GM23248 (cell line): ENCODE measurements at places on chromosomes 1 and 21. TPM values are rescaled to one million over a fixed set of nuclear protein-coding genes. Genes with fewer than 3 reads are reported as not detected.

The LIX1L gene
- 18.3 TPM in 2 replicates for polyA plus RNA-seq

The NBPF3 gene
- 7.5 and 8.9 TPM in 2 replicates for polyA plus RNA-seq

The BRDT gene
- not detected in 2 replicates for polyA plus RNA-seq

The GUCA2B gene
- polyA plus RNA-seq, result not detected in 2 replicates

DNA sequence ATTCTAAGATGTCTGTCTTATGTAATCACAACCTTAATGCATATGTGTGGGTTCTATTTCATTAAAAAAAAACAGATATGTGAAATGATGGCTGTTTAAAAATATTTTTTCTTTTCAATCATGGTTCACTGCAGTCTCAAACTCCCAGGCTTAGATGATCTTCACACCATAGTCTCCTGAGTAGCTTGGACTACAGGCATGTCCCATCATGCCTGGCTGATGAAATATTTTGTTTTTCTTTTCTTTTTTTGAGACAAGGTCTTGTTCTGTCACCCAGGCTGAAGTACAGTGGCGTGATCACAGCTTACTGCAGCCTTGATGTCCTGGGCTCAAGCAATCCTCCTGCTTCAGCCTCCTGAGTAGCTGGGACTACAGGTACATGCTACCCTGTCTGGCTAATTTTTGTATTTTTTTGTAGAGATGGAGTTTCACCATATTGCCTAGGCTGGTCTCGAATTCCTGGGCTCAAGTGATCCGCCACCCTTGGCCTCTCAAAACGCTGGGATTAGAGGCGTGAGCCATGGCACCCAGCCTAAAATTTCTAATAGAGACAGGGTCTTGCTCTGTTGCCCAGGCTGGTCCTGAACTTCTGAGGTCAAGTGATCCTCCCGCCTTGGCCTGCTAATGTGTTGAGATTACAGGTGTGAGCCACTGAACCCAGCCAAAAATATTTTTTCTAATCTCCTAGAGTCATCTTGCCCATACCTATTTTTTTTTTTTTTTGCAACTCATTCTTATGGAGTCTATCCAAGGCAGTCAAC, 67.6 kb downstream of the GIPC2 start:
- H3K27ac ChIP-seq, result no peak overlapping the region
- no peak overlapping the region for H3K4me3 ChIP-seq
- H3K27me3 ChIP-seq, result no peaks in the 10 kb centered on the region
- no peak for DNase-seq
- H3K4me1 ChIP-seq, result 0 out of 2 replicates have a peak, but pooled peaks cover 5% of the 10 kb centered on the region

GRCh38 chr21:41628256-41628655, 120.3 kb upstream of the TMPRSS2 start:
- H3K27ac ChIP-seq, result no peak overlapping the region
- H3K4me1 ChIP-seq, result peaks cover 30% of the 10 kb centered on the region
- no peak for DNase-seq
- no peak overlapping the region for H3K4me3 ChIP-seq

DNA sequence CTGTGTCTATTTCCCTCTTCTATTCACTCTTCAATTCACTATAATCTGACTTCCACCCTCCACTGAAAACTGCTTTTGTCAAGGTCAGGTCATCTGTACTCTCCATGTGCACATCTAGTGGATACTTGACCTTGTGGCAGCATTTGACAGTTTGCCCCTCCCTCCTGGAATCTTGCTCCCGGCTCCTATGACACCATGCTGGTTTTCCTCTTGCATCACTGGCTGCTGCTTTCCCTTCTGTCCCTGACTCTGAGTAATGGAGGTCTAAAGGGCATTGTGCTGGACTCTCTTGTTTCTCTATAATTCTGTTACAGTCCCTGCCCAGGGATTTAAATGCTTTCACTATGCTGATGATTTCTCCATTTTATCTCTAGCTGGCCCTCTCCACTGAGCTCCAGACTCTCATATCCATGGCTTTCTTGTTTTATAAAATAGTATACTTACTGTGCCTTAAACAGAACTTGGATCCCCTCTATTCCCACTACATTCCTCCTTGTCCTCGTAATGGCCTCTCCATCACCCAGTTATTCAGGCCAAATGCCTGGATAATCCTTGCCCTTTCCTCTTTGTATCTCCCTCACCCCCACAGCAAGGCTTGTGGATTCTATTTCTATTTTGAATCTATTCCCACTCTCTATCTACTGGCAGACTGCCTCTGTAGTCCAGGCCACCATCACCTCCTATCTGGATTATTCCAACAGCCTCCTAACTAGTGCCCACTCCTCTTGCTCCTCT, 36.8 kb upstream of the PODN start:
- H3K27ac ChIP-seq, result peak overlapping the region; percentile 65
- peak; percentile 88 for DNase-seq
- H3K36me3 ChIP-seq, result 0 out of 2 replicates have a peak, but pooled peaks cover 11% of the 10 kb centered on the region
- H3K27me3 ChIP-seq, result no peaks in the 10 kb centered on the region
- peaks cover 17% of the 10 kb centered on the region for H3K4me1 ChIP-seq

GRCh38 chr1:51088474-51088873, 13.6 kb upstream of the C1orf185 start:
- H3K4me1 ChIP-seq, result no peaks in the 10 kb centered on the region
- H3K27ac ChIP-seq, result no peak overlapping the region
- H3K36me3 ChIP-seq, result no peaks in the 10 kb centered on the region
- peak; percentile 27 for DNase-seq
- H3K4me3 ChIP-seq, result no peak overlapping the region
- H3K27me3 ChIP-seq, result peaks cover 14% of the 10 kb centered on the region; the same call in 1 of the 2 replicates

DNA sequence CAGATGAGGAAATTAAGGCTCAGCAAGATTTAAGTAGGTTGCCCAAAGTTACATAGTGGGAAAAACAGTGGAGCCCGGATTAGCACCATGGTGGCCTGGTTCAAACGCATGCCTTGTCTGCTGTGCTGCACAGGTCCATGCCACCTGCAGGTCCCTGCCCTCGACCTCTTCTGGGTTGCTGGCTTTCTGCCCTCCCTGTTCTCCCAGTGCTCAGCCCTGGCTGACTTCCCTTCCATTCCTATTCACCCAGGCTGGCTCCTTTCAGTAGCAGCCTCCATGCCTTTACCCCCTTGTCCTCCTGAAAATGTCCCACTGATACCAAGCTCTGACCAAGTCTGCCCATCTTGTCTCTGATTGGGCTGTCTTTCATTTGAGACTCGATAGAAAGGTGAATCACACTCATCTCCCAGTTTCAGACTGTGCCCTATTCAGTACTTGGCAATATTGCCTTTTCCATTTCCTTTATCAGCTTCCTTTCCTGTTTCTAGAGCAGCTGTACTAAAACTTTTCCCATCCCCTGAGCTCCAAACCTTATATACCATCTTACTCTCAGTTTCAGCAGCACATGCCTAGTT, 75.8 kb downstream of the ST3GAL3 start:
- no peaks in the 10 kb centered on the region for H3K27me3 ChIP-seq
- peaks cover 24% of the 10 kb centered on the region for H3K4me1 ChIP-seq
- H3K36me3 ChIP-seq, result no peaks in the 10 kb centered on the region
- H3K4me3 ChIP-seq, result no peak overlapping the region

- no peak overlapping the region for H3K4me3 ChIP-seq
- H3K36me3 ChIP-seq, result peaks cover 21% of the 10 kb centered on the region; the same call in 1 of the 2 replicates
- DNase-seq, result peak; percentile 56
- H3K4me1 ChIP-seq, result 0 out of 2 replicates have a peak, but pooled peaks cover 2% of the 10 kb centered on the region
- H3K27ac ChIP-seq, result no peak overlapping the region
Measured at GRCh38 chr1:158095737-158096335, 84.9 kb upstream of the CD1D start.

- no peak for DNase-seq
- H3K4me1 ChIP-seq, result peaks cover 26% of the 10 kb centered on the region
- H3K27ac ChIP-seq, result no peak overlapping the region
- H3K27me3 ChIP-seq, result no peaks in the 10 kb centered on the region
Measured at GRCh38 chr21:35043549-35043948, 5.6 kb downstream of the RUNX1 start.

DNA sequence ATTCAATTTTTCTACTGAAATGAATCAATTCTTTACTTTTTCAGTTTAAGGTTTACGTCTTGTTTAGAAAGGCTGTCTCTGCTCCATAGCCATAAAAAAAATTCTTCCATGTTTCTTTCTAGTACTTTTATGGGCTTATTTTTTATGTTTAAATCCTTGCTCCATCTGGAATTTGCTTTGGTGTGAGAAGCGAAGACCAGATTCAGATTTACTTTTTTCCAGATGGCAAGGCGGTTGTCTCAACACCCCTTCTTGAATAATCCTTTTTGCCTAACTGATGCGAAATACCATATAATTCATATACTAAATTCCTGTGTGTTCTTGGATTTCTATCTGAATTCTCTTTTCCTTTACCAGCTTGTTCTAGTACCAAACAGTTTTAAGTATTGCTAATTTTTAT, 101.5 kb downstream of the C1orf94 start:
- no peaks in the 10 kb centered on the region for H3K4me1 ChIP-seq
- DNase-seq, result no peak
- H3K4me3 ChIP-seq, result no peak overlapping the region
- H3K27me3 ChIP-seq, result peaks cover 84% of the 10 kb centered on the region
- H3K27ac ChIP-seq, result no peak overlapping the region
- H3K36me3 ChIP-seq, result no peaks in the 10 kb centered on the region

GRCh38 chr1:67818725-67819301, 14.5 kb downstream of the GNG12 start:
- H3K36me3 ChIP-seq, result peaks cover 8% of the 10 kb centered on the region; the same call in 1 of the 2 replicates
- no peak overlapping the region for H3K4me3 ChIP-seq
- H3K27me3 ChIP-seq, result no peaks in the 10 kb centered on the region
- peaks cover 49% of the 10 kb centered on the region for H3K4me1 ChIP-seq

DNA sequence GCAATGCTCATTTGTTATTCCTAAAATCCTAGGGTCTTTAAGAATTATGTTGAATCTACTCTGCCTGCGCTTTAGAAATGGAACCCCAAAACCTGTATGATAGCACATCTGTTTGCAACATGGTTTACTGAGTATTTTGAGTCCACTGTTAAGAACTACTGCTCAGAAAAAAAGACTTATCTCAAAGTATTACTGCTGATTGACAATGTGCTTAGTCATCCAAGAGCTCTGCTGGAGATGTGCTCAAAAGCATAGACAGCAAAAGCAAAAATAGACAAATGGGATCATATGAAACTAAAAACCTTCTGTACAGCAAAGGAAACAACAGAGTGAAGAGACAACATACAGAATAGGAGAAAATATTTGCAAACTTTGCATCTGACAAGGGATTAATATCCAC, 107.0 kb downstream of the CTH start:
- H3K4me1 ChIP-seq, result no peaks in the 10 kb centered on the region
- 0 out of 2 replicates have a peak, but pooled peaks cover 2% of the 10 kb centered on the region for H3K27me3 ChIP-seq
- no peaks in the 10 kb centered on the region for H3K36me3 ChIP-seq
- H3K27ac ChIP-seq, result no peak overlapping the region

- no peak for DNase-seq
- H3K27ac ChIP-seq, result no peak overlapping the region
- peaks cover 56% of the 10 kb centered on the region for H3K27me3 ChIP-seq
- no peaks in the 10 kb centered on the region for H3K36me3 ChIP-seq
Measured at GRCh38 chr1:25140073-25140797, 92.1 kb downstream of the SYF2 start.

GRCh38 chr1:168752171-168752832, 23.3 kb upstream of the DPT start:
- no peaks in the 10 kb centered on the region for H3K4me1 ChIP-seq
- no peak overlapping the region for H3K27ac ChIP-seq
- H3K27me3 ChIP-seq, result peaks cover 4% of the 10 kb centered on the region; the same call in 1 of the 2 replicates
- H3K4me3 ChIP-seq, result no peak overlapping the region
- no peaks in the 10 kb centered on the region for H3K36me3 ChIP-seq

- H3K4me1 ChIP-seq, result peaks cover 8% of the 10 kb centered on the region
- peak overlapping the region; percentile 78 for H3K4me3 ChIP-seq
- peak; percentile 67 for DNase-seq
- H3K27me3 ChIP-seq, result no peaks in the 10 kb centered on the region
Measured at GRCh38 chr1:180912211-180912800, 391 bp upstream of the KIAA1614 start.

- H3K4me3 ChIP-seq, result no peak overlapping the region
- no peaks in the 10 kb centered on the region for H3K4me1 ChIP-seq
- H3K27ac ChIP-seq, result no peak overlapping the region
- no peaks in the 10 kb centered on the region for H3K36me3 ChIP-seq
Measured at GRCh38 chr1:107486349-107486748, 345.5 kb downstream of the NTNG1 start.

- H3K27me3 ChIP-seq, result no peaks in the 10 kb centered on the region
- no peak overlapping the region for H3K4me3 ChIP-seq
- DNase-seq, result no peak
- H3K27ac ChIP-seq, result no peak overlapping the region
- no peaks in the 10 kb centered on the region for H3K36me3 ChIP-seq
Measured at GRCh38 chr21:45152265-45152746, 77.9 kb downstream of the ADARB1 start.

GRCh38 chr1:171455967-171456366, 29.4 kb upstream of the PRRC2C start:
- no peak overlapping the region for H3K4me3 ChIP-seq
- DNase-seq, result no peak
- H3K4me1 ChIP-seq, result no peaks in the 10 kb centered on the region
